Upper lobe of right lung (tissue), 1 donor: ENCODE measurements at places on chromosomes 1 and 21. TPM values are rescaled to one million over a fixed set of nuclear protein-coding genes. Genes with fewer than 3 reads are reported as not detected.

GRCh38 chr1:36285443-36286101 lies 20.6 kb upstream of the SH3D21 start:
- DNase-seq, result no peak

DNA sequence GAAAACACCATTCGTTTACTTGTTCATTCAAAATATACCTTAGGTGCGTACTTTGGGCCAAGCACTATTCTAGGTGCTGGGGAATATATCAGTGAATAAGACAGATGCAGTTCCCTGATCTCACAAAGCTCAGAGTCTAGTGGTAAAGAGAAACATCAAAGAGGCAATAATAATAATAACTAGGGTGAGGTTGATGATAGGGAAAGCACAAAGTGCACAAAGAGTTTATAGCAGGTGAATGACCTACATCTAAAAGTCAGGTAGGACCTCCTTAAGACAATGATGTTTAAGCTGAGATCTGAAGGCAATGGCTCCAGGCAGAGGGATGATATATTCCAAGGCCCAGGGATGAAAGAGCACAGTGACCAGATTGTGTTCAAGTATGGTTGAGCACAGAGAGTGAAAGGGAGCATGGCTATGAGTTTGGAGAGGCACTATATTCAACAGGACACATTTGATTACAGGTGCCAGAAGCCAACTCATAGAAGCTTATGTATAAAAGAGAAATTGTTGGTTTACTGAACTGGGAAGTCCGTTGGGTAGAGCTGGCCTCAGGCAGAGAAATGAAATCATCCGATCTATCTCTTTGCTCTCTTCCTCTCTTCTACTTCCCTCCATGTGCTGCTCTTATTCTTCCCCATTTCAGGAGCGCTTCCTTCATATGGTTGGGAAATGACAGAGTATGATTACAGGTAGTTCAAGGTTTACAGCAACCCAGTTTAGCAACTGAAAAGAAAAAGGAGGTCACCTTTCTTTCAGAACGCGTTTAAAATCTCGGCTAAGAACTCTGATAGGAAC lies 23.0 kb upstream of the CCT8 start:
- no peak for DNase-seq

GRCh38 chr1:184078564-184079249 lies 27.2 kb downstream of the TSEN15 start:
- no peak for DNase-seq

OR2T35 gene
- not detected for total RNA-seq

DNA sequence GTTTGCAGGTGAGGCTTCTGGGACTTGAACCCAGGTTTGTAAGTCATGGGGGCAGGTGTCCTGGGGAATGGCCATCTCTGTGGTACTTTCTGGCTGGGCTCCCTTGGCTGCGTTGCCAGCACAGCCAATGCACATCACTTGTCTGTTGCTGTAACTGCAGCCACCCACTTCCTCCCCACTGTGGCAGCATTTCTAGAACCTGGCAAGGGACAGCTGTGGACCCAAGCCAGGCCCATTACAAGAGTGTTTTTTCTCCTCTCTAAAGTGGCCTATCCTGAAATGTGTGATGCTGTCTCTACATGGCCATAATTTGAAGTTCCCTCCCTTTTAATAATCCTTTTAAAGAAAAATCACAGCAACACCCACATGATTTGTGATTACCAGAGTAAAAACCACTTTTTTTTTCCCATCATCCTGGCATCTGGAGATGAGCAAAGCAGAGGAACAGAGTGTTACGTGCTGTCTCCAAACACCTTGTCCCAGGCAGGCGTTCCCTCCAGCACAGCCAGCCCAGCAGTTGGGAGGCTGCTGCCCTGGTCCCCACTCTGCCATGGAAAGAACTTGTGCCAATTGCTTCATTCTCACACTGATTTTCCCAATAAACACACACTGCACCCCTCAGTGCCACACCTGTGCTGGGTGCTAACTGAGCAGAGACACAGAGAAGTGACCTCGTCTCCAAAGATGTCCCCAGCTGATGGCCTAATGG lies 360.6 kb upstream of the USP24 start:
- DNase-seq, result no peak

GRCh38 chr1:109887271-109887670 lies 23.4 kb upstream of the CSF1 start:
- DNase-seq, result no peak

KCNT2 gene
- total RNA-seq, result 8.1 TPM

DNA sequence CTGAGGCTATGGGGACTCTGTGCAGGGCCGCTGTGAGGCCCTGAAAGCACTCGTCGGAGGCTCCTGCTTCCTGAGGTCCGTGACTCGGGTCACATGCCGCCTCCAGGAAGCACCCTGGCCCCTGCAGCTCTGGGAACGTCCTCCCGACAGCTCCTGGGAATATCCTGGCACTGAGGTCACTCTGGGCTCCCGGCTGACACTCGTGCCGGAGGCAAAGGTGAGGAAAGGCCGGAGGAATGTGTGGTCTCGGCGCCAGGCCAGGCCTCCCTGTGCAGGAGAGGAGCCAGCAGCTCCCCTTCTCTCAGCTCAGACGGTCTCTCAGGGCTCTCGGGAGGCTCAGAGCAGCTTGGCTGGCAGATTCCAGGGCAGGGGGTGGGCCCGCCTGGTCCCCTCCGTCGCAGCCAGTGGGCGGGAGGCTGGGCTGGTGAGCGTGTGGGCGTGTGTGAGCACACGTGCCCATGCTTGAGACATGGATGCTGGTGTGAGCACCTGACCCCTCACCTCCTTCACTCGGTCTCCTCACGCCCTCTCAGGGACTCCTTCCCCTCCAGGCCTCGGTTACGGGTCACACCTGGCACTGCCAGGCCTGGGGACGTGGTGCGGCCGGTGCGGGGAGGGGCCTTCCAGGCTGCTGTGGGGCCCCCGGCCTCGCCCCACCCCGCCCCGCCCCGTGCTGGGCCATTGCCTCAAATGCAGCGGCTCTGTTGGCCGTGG lies 5.5 kb upstream of the RNF223 start:
- peak; percentile 91 for DNase-seq

CHRNB2 gene
- total RNA-seq, result not detected
